ENCODE measurements at places on chromosomes 4 and X.

- no peaks in the 10 kb centered on the region for H3K36me3 ChIP-seq
- H3K27me3 ChIP-seq, result no peaks in the 10 kb centered on the region
- no peak for DNase-seq
- H3K4me1 ChIP-seq, result no peaks in the 10 kb centered on the region
- H3K4me3 ChIP-seq, result no peak overlapping the region
- H3K27ac ChIP-seq, result no peak overlapping the region
Measured at GRCh38 chr4:20284990-20285389, 33.3 kb downstream of the SLIT2 start.

DNA sequence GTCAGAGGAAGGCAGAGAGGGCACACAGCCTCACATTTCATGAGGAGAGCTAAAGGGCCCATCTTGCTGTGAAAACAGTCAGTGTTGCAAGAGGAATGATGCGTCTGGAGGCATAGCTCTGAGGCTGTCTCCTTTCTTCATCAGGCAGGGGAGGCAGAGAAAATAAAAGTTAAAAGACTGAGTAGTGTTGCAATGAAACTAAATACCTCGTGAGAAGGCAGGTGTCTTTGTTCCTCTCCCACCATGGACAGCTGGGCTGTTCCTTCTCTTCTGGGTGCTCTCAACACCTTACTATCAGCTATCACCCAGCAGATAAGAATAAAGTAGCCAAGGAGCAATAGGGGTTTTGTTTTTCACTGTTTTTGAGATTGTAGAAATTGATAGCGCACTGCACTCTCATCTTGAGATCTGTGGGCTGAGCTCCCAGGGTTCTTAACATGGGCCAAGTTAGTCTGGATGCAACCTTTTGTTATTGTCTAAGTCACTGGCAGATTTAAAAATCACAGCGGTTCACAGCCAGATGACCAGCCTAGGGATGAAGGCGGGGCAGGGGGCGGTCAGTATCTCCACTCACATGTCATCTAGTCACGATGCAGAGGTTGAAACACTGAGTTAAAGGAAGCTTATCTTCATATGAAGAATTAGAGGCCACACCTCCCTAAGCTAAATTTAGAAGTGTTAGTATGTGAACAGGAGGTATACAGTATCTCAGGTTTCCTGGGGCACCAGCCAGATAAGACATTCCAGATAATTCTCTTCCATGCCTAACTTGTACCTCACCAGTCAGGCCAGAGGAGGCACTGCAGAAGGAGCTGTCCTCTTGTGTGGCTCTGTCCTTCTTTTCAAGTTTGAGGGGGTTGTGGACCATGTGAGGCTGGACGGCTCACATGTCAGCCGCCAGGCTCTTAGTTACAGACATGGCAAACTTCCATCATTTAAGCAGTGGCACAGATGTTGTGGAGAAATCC lies 36.9 kb downstream of the PARM1 start:
- no peak overlapping the region for H3K4me3 ChIP-seq
- H3K27ac ChIP-seq, result no peak overlapping the region
- no peaks in the 10 kb centered on the region for H3K36me3 ChIP-seq
- no peaks in the 10 kb centered on the region for H3K27me3 ChIP-seq

- no peaks in the 10 kb centered on the region for H3K27me3 ChIP-seq
- no peak overlapping the region for H3K27ac ChIP-seq
- no peaks in the 10 kb centered on the region for H3K36me3 ChIP-seq
- no peak overlapping the region for H3K4me3 ChIP-seq
- no peaks in the 10 kb centered on the region for H3K4me1 ChIP-seq
- DNase-seq, result no peak
Measured at GRCh38 chr4:157911662-157912061, 261.2 kb downstream of the GASK1B start.

DNA sequence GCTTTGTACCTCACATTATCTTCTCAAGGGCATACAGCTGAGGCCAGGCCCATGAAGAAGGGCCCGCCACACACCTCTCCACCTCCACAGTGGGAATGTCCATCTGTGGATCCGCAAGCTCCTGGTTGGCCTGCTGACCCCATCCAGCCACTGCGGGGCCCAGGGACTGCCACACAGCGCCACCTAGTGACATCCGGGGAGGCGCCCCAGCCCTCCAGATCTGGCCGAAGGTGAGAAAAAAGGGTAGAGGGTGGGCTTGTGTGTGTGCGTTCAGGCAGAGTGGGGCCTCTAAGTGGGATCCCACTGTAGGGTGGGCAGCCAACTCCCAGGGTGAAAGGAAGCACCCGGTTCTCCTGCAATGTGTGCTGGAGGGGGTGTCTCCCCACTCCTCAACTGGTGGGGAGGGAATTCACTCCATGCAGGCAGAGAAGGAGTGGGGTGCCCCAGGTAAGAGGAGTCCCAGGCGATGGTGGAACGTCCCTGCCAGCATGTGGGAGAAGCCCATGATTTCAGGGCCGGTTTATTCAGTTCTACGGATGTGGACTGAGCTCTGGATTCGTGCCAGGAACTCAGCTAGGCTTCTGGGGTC lies 117.3 kb downstream of the ENPP6 start:
- H3K36me3 ChIP-seq, result no peaks in the 10 kb centered on the region
- no peaks in the 10 kb centered on the region for H3K27me3 ChIP-seq

DNA sequence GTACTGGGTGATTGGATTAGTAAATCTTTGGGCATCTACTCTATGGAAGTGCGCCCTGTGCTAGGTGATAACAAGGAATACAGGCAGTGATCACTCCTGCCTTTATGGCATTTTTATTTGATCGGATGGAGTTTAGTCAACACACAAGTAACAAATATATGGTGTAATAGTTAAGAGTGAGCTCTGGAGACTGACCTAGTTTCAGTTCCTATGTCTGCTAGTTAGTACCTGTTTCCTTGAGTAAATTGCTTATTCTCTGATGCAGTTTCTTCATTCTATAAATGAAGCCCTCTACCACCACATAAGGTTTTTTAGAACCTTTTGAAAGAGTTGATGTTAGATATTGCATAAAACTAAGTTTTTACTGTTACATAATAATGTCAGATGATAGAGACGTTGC lies 134.6 kb downstream of the KDM6A start:
- no peaks in the 10 kb centered on the region for H3K27me3 ChIP-seq
- no peak overlapping the region for H3K27ac ChIP-seq
- H3K36me3 ChIP-seq, result no peaks in the 10 kb centered on the region

DNA sequence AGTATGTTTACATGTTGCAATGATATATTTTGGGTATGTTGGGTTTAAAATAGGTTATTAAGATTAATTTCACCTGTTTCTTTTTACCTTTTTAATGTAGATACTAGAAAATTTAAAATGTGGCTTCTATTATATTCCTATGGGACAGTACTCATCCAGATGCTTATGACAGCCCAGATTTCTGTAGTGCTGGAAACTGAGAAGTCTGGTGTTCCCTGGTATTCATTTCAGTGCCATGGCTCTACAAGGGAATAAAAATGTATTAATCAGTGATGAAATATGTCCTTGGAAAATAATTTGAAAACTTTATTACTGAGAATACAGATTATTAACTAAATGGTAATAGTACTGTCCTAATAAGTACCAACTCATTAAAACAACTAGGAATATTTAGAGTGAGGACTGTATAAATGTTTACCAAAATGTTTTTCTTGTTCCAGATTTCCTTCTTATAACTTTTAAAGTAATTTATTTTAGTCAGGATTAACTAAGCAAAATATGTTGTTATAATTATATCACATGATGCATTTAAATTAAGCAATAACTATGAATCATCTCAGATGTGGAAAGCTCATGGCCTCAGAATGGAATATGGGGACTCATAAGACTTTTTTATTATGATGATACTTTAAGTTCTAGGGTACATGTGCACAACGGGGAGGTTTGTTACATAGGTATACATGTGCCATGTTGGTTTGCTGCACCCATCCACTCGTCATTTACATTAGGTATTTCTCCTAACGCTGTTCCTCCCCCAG lies 25.3 kb downstream of the ARHGAP24 start:
- H3K4me1 ChIP-seq, result peaks cover 37% of the 10 kb centered on the region
- no peak overlapping the region for H3K4me3 ChIP-seq
- no peaks in the 10 kb centered on the region for H3K36me3 ChIP-seq
- no peak for DNase-seq

DNA sequence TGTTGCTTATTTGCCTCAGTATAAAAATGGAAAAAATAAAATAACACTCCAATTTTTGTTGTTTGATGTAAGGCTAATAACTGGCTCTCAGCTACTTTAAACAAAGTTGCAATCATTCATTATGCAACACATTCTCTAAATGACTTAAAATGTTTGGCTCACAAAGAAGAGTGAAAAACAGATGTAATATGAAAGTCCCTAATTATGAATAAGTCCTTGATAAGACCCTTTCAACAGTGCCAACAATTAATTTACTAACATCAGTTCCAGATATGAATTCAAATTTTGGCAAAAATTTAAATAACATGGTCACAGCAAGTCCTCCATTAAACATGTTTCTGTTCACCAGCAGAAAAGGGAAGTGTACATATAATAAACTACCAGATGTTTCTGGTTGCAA lies 69.8 kb downstream of the PAPSS1 start:
- H3K27ac ChIP-seq, result no peak overlapping the region
- H3K4me1 ChIP-seq, result peaks cover 8% of the 10 kb centered on the region
- no peak overlapping the region for H3K4me3 ChIP-seq
- no peaks in the 10 kb centered on the region for H3K27me3 ChIP-seq
- no peak for DNase-seq

- no peak for DNase-seq
- no peaks in the 10 kb centered on the region for H3K27me3 ChIP-seq
- H3K27ac ChIP-seq, result no peak overlapping the region
- H3K4me3 ChIP-seq, result no peak overlapping the region
- peaks cover 18% of the 10 kb centered on the region for H3K4me1 ChIP-seq
- no peaks in the 10 kb centered on the region for H3K36me3 ChIP-seq
Measured at GRCh38 chr4:15145709-15146108, 143.4 kb downstream of the CPEB2 start.

GRCh38 chrX:74382613-74383012 lies 38.7 kb upstream of the SLC16A2 start:
- DNase-seq, result no peak
- no peak overlapping the region for H3K4me3 ChIP-seq
- H3K4me1 ChIP-seq, result no peaks in the 10 kb centered on the region
- H3K36me3 ChIP-seq, result no peaks in the 10 kb centered on the region

GRCh38 chr4:38856524-38857337 lies at the start of gene TLR6:
TSS of gene TLR6 (minus strand) at chr4:38856817. CDS start at chr4:38829473, 27,344 bp downstream.
- DNase-seq, result no peak
- H3K27ac ChIP-seq, result peak within 1 kb of the TSS; percentile 60
- H3K4me1 ChIP-seq, result no peaks in the 10 kb centered on the region
- no peaks in the 10 kb centered on the region for H3K27me3 ChIP-seq
- no peaks in the 10 kb centered on the region for H3K36me3 ChIP-seq

- H3K36me3 ChIP-seq, result no peaks in the 10 kb centered on the region
- DNase-seq, result no peak
- no peak overlapping the region for H3K27ac ChIP-seq
- no peak overlapping the region for H3K4me3 ChIP-seq
- no peaks in the 10 kb centered on the region for H3K4me1 ChIP-seq
- no peaks in the 10 kb centered on the region for H3K27me3 ChIP-seq
Measured at GRCh38 chr4:61923179-61923578, 723.1 kb downstream of the ADGRL3 start.

GRCh38 chr4:42310358-42310757 lies 86.9 kb upstream of the SHISA3 start:
- no peaks in the 10 kb centered on the region for H3K36me3 ChIP-seq
- no peaks in the 10 kb centered on the region for H3K4me1 ChIP-seq
- H3K27ac ChIP-seq, result no peak overlapping the region

GRCh38 chr4:98514741-98515469 lies 143.5 kb downstream of the TSPAN5 start:
- H3K27me3 ChIP-seq, result no peaks in the 10 kb centered on the region
- H3K4me3 ChIP-seq, result no peak overlapping the region
- peaks cover 67% of the 10 kb centered on the region for H3K4me1 ChIP-seq
- no peak overlapping the region for H3K27ac ChIP-seq

GRCh38 chr4:99161373-99162099 lies 17.4 kb upstream of the ADH4 start:
- H3K4me1 ChIP-seq, result no peaks in the 10 kb centered on the region
- no peaks in the 10 kb centered on the region for H3K27me3 ChIP-seq
- H3K36me3 ChIP-seq, result no peaks in the 10 kb centered on the region

- H3K4me3 ChIP-seq, result no peak overlapping the region
- no peaks in the 10 kb centered on the region for H3K27me3 ChIP-seq
- H3K27ac ChIP-seq, result no peak overlapping the region
- no peaks in the 10 kb centered on the region for H3K4me1 ChIP-seq
Measured at GRCh38 chr4:57401586-57401985, 291.4 kb upstream of the IGFBP7 start.

- no peak overlapping the region for H3K27ac ChIP-seq
- H3K27me3 ChIP-seq, result no peaks in the 10 kb centered on the region
- H3K4me3 ChIP-seq, result no peak overlapping the region
- H3K4me1 ChIP-seq, result no peaks in the 10 kb centered on the region
Measured at GRCh38 chr4:150322646-150323045, 244.4 kb downstream of the DCLK2 start.

- no peak overlapping the region for H3K27ac ChIP-seq
- no peaks in the 10 kb centered on the region for H3K36me3 ChIP-seq
- H3K4me3 ChIP-seq, result no peak overlapping the region
- H3K27me3 ChIP-seq, result no peaks in the 10 kb centered on the region
Measured at GRCh38 chrX:15998350-15998749, 125.0 kb upstream of the GRPR start.

DNA sequence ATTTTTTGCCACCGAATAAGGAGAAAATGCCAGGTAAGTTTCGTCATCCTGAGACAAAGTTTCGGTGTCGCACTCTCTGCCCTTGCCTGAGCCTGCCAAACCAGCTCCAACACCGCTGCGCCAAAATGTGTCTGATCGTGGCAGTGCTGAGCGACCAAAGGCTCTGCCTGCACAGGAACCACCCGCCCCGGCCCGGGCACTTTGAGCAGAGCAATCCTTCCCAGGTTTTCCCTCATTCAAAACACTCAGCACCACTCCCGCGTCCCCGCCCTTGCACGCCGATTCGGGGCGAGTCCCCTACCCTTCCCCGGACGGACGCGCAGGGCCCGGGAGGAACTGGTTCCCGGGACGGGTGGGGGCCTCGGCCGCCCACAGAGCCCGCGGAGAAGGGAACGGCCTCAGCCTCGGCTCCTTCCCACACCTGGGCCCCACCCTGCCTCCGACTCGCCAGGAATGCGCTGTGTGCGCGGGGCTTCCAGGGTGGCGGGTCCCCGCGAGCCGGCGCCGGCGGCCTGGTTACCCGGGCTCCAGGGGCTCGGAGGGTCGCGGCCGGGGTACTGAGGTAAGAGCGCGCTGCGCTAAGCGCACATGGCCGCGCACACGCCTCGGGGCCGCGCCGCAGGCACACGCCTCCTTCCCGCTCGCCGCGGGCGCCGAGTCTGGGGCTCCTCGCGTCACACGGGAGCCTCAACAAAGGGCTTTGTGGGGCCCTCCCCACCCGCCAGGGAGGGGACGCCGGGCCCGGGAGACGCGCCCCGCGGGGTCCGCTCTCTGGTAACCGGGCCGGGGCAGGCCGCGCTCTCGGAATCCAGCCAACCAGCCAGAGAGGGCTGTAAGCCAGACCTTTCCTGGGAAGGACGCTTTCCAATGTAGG lies at the start of gene C4orf36:
C4orf36 (minus strand) TSS at position 661 of the 874 bp plus-strand sequence. CDS start 902 bp downstream, outside the sequence.
- H3K36me3 ChIP-seq, result no peaks in the 10 kb centered on the region
- peak within 1 kb of the TSS; percentile 80 for H3K4me3 ChIP-seq
- peaks cover 12% of the 10 kb centered on the region for H3K4me1 ChIP-seq
- no peaks in the 10 kb centered on the region for H3K27me3 ChIP-seq

DNA sequence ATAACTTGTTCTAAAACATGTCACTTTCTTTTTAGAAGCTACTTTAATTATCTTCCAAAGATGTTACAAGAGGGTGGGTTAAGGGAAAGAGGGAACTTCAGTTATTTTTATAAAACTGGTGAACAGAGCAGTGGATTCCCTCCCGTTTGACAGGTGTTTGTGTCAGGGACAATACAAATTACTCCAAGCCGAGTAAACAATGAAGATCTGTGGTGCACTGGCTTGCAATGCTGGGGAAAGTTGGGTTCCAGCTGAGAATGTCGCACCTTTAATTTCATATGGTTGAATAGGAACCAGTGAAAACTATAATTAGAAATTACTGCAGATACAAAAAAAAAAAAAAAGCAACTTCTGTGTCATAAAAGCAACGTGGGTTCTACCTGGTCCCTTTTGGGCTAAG lies 98.6 kb upstream of the TTC29 start:
- H3K4me1 ChIP-seq, result no peaks in the 10 kb centered on the region
- H3K27ac ChIP-seq, result no peak overlapping the region
- no peaks in the 10 kb centered on the region for H3K27me3 ChIP-seq

All from vagina (tissue), 2 donors.